ENCODE measurements at places on chromosomes 4 and X. TPM values are rescaled to one million over a fixed set of nuclear protein-coding genes. Genes with fewer than 3 reads are reported as not detected.

TAF7L gene
- not detected for total RNA-seq

VCX gene
- not detected for total RNA-seq

MXD4 gene
- 27.0 TPM for total RNA-seq

EOLA2 gene
- total RNA-seq, result 32.6 TPM

MAGEA11 gene
- not detected for total RNA-seq

SSX2 gene
- not detected for total RNA-seq

PROM1 gene
- not detected for total RNA-seq

CCKAR gene
- total RNA-seq, result not detected

SCD5 gene
- total RNA-seq, result 0.94 TPM

HSFX2 gene
- total RNA-seq, result 0.33 TPM
